Stimulated activated CD8-positive, alpha-beta memory T cell treated with anti-CD3 and anti-CD28 coated beads, Interleukin-7, amount 100 ng/mL, for 24 hours (primary cell): ENCODE measurements at places on chromosomes 2 and 18.

- no peak for DNase-seq
These were observed 11.3 kb downstream of the TMEM247 start for GRCh38 chr2:46490521-46491141.

- no peak for DNase-seq
These were observed 1.3 kb upstream of the CYP26B1 start for GRCh38 chr2:72148837-72149555.

DNA sequence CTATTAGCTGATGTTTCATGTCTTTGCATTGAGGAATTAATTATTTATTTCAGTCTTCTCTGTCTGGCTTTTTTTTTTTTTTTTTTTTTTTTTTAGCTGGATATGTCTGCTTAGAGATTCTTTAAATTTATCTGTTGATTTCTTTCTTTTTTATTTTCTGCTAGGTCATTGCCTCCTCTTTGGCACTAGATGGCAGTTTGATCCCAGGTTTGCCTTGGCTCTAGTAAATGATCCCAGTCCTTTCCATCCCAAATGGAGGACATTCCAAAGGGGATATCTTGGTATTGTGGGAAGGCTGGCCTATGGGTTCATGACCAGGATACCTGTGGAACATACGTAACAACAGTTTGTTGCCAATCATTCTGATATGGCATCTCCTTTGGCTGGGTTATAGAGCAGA, 339.5 kb upstream of the GCFC2 start:
- no peak for DNase-seq

GRCh38 chr18:22171258-22172119, 2.1 kb downstream of the GATA6 start:
- DNase-seq, result no peak
